ENCODE measurements at places on chromosomes 5 and 9.

DNA sequence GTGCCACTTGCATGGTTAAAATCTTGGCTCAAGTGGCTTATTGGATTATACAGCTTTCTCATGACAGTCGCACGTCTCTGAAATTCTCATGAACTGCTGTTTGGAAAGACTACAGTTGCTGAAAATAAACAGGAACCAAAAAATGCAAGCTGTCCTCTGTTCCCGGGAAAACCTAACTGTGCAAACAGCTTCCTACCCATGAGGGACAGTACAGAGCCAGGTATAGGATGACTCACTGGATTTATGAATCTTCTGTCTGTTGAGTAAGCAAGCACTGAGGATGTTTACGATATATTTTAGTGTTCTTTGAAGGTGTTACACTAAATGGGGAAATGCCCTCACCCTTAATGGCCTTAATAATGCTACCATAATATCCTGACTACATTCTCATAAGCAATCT is 380.3 kb upstream of the TNC start:
- no peak for DNase-seq

- DNase-seq, result no peak
Observed at GRCh38 chr5:179878222-179879002, 19.8 kb upstream of the MRNIP start.

GRCh38 chr9:105712773-105713172 is 18.4 kb downstream of the TMEM38B start:
- DNase-seq, result no peak

DNA sequence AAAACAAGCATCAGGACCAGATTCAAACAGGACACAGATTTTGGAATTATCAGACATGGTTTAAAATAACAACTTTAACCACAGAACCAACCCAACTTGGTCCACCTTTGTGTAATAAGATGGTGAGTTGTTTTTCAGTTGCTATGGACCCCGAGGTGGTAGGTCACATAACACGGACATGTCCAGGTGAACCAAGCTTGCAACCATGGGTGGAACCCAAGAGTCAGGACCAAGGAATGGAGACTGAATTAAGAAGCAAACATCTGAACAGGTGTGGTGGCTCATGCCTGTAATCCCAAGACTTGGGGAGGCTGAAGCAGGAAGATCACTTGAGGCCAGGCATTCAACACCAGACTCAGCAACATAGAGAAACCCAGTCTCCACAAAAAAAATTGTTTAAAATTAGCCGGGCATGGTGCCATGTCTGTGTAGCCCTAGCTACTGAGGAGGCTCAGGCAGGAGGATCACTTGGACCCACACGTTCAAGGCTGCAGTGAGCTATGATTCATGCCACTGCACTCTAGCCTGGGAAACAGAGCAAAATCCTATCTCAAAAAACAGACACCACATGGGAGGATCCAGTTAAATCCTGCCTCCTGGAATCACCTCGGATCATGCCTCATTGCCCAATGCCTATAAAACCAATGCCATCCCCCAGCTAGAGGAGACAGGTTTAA is 10.6 kb downstream of the PTBP3 start:
- no peak for DNase-seq

- no peak for DNase-seq
Observed at GRCh38 chr5:39216631-39217030, 2.7 kb downstream of the FYB1 start.

GRCh38 chr5:1448511-1449011 is 3.3 kb upstream of the SLC6A3 start:
- DNase-seq, result no peak

GRCh38 chr9:70935856-70936255 is 185.6 kb downstream of the TRPM3 start:
- DNase-seq, result no peak

GRCh38 chr5:148933903-148934432 is 107.6 kb downstream of the ADRB2 start:
- DNase-seq, result no peak

DNA sequence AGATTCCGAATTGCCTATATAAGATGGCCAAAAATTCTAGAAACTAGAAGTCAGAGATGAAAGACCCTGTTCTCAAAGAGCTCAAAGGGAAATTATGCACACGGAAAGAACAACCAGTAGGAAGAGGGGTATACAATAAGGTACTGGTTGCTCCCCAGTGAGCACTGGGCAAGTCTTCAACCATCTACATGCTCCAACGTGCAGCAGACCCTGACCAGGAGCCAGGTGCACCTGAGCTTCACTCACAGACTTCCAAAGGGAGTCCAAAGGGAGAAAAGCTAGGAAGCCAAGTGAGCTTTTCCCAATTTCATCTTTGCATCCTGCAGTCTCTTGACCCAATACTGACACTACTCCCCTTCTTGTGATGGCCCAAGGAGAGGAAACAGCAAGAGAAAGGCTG is 3.9 kb downstream of the REEP5 start:
- DNase-seq, result no peak

- no peak for DNase-seq
Observed at GRCh38 chr5:54171645-54172384, 138.6 kb downstream of the ARL15 start.

DNA sequence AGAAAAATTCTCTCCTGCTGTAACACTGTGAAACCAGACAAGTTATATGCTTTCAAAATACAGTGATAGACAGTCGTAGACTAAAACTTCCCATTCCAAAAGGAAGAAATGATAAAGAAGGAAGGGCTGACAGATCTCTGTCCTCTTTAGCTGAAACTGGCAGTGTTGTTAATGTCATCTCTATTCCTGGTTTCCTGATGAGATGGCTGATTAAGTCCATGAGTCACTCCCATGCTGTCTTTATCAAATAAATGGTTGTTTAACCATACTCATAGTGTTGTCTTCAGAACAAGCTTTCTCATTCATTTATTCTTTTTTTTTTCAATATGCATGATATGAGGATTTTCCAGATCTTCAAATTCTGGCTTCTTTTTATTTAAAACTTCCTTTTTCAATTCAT is 952.2 kb upstream of the WWC1 start:
- DNase-seq, result no peak

DNA sequence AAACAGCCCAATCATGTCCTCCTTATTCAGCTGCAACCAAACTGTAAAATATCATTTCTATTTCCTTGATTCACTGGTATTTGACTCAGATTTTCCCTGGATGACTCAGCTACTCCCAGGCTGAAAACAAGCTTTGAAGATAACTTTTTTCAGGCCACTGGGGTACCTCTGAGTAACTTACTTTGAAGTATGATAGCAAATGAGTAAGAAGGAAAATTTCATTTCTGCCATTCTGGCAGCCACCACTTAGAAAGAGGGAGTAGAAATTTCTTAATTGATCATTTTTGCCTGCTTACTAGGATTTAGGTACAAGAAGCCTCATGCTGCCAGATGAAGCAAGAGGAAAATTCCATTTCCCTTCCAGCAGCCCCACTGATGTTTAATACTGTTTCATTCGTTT is 247.4 kb downstream of the PRELID2 start:
- no peak for DNase-seq

- no peak for DNase-seq
Observed at GRCh38 chr5:113087976-113088514, 111.4 kb downstream of the DCP2 start.

- DNase-seq, result no peak
Observed at GRCh38 chr5:132262882-132263547, 5.5 kb downstream of the PDLIM4 start.

DNA sequence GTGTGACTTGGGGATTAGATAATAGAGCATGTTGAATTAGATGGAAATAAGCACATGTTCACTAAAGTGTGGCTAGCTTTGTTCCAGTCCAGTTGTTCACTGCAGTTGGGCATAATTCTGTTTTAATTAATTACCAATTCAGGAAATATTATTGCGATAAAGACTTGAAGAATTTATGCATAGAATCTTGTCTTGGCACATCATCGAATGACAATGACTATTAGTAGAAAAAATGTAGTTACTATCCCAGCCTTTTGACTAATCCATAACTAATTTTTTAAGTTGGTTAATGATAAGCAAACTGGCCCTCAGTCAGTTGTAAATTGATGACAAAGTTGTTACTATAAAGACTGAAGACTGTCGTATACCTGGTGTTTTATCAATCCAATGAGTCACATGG is 10.5 kb downstream of the LNPEP start:
- no peak for DNase-seq

- no peak for DNase-seq
Observed at GRCh38 chr9:21815643-21816042, 13.2 kb downstream of the MTAP start.

DNA sequence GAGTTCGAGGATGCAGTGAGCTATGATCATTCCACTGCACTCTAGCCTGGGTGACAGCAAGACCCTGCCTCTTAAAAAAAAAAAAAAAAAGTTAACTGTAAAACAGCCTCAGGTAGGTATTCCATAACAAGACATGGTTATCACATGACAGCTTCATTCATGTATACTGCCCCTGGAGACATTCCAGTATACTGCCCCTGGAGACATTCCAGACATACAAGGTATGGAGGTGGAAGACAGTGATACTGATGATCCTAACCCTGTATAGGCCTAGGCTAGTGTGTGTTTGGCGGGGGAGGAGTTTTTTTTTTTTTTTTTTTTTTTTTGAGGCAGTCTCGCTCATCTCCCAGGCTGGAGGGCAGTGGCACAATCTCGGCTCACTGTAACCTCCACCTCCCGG is 105.5 kb downstream of the RICTOR start:
- no peak for DNase-seq

DNA sequence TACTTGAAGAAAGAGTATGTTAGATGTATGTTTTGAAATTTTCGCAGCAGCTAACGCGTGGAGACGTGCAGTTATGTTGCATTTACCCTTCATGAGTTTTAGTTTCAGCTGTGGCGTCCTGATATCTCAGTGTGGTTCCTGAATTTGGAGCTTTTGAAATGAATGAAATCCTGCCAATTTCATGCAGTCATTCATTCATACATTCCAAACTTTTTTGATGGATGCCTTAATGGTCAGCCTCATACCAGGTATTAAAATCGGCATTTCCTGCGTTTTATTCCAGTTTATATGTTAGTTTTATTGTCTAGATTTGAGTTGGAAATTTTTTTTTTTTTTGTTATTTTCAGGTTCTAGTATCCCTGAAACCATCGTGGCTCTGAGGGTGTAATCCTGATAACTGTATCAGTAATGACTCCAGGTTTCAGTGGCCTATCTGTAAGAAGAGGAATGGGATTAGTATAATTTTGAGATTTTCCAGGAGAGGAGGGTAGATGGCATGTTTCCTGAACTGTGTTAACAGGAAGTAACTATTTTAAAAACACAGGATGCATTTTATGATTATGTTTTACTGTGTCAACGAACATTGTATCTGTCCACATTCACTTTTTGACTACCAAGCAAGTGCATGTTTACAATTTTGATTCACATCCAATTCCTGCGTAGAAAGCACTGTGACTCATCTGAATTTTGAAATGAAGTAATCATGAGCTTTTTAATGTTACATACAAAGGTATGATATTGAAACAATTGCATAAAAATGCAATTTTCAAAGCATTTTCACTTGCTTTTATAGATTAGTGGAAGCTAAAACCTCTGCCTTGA is 1.0 kb downstream of the FOCAD start:
- no peak for DNase-seq

GRCh38 chr9:122252796-122253195 is 11.8 kb downstream of the RBM18 start:
- DNase-seq, result no peak

DNA sequence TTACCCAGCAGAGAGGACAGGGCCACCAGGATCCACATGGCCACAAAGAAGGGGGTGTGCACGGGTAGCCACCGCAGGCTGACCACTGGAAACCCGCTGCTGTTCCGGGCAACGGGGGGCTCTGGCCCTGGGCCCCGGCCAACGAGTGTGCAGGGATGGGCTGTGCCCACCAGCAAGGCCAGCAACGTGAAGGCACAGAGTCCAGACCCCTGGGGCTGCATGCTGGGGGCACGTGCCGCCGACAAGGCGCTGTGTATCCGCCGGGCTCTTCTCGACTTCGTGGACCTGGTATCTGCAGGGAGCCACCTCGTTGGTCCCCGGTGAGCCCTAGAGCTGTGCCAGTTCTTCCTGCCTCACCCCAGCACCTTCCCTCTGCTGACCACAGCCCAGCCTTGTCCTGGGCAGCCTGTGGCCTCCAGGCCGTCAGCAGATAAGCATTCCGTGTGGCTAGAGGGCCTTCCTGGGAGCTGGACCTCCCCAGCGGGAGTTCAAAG is 42.2 kb upstream of the CEP72 start:
- DNase-seq, result no peak

GRCh38 chr9:100637787-100638186 is 59.9 kb downstream of the CAVIN4 start:
- DNase-seq, result no peak

- no peak for DNase-seq
Observed at GRCh38 chr5:167574464-167574863, 717.0 kb upstream of the WWC1 start.

- no peak for DNase-seq
Observed at GRCh38 chr5:175773534-175774070, 97.8 kb upstream of the CPLX2 start.

GRCh38 chr9:68804911-68805889 is 100.2 kb downstream of the PIP5K1B start:
- no peak for DNase-seq

DNA sequence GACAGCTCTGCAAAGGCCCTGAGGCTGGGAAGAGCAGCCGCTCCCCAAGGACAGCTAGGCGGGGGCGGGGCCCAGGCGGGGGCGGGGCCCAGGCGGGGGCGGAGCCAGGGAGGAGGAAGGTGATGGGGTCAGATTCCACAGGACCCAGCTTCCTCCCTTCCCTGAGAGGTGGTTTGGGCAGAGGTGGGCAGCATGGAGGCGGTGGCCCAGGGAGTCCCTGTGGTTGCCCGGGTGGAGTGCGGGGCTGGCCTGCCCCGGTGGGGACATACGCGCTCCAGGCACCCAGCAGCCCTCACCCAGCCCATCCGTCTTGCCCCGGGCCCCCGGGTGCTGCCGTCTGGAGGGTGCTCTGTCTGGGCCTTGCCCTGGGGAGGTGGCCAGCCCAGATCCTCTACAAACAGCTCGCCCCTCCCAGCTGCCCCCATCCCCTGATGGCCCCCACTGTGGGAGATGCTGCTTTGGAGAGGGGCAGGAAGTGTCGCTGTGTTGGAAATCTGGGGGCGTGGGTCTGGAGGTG is 11.0 kb upstream of the RNU6ATAC start:
- DNase-seq, result no peak

GRCh38 chr5:143119291-143119769 is 284.2 kb downstream of the NR3C1 start:
- no peak for DNase-seq

DNA sequence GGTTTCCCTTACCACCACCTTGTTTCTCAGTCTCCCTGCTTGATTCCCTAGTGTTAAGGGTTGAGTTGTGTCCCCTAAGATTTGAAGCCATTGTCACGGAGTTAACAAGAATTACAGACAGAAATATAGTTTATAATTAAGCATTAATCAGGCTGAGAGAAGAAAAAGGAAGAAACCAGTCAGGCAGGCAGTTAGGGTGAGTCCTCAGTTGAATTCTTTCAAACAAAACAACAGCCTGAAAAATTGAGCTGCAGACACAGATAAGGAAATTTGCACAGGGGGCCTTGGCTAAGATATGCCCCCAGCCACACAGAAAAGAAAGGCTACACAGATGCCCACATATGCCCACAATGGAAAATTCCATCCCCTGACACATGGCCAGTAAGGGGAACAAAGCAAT is 111.7 kb upstream of the RAI14 start:
- no peak for DNase-seq
